ENCODE measurements at places on chromosomes 13 and 19.

GRCh38 chr19:14517840-14518505 lies at the start of gene DNAJB1:
Gene DNAJB1, minus strand, starts transcription at chr19:14518397. Its CDS starts 48 bp downstream, at chr19:14518349.
- DNase-seq, result peak; percentile 79

DNA sequence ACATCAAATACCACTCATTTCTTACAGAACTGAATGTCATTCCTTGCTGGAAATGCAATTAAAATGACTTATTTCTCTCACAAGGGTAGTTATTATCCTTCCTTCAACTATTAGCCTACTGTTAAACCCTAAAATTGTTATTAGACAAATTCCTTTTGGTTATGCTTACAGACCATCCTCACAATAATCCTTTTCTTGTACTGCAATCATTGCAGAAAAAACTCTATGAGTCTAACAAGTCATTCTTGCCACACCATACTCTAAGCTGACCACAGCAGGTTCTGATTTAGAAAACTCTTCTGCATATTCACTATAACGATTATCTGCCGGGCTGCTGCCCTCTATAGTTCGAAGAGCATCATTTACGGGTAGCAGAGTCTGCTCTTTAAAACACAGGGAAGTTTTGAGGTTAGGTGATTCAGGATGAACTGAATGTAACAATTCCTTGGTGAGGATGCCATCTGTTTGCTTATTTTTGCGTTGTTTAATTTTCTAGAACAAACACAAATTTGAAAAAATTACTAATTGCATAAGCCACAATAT lies 38.2 kb downstream of the MTMR6 start:
- DNase-seq, result no peak

DNA sequence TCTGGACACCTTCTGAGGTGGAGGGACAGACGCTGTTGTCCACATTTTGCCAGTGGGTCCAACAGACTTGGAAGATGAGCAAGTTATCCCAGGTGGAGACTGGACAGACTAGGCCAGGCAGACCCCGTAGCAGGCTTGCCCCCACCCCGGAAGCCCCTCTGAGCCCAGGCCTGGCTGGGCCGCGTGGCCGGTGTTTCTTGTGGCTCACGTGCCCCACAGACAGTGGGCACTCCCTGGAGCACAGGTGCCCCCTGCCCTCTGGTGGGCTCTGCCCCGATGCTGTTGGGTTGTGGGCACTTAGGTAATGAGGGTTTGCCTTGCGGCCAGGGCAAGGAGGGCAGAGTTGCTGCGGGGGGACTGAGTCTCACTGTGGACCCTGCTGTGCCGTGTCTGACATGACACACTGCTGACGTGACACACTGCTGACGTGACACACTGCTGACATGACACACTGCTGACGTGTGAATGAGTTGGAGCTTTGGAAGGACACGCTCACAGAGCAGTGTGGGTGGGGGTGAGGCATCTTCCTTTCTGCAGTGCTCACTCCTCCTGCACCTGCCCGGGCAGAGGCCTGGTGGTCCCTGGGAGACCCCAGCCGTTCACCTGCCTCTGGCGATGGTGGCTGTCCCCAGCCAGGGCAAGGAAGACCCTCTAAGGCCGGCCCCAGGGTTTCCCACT lies 25.1 kb downstream of the DOT1L start:
- DNase-seq, result no peak

- no peak for DNase-seq
These were observed 97.3 kb downstream of the CACNA1A start for GRCh38 chr19:13408889-13409518.

DNA sequence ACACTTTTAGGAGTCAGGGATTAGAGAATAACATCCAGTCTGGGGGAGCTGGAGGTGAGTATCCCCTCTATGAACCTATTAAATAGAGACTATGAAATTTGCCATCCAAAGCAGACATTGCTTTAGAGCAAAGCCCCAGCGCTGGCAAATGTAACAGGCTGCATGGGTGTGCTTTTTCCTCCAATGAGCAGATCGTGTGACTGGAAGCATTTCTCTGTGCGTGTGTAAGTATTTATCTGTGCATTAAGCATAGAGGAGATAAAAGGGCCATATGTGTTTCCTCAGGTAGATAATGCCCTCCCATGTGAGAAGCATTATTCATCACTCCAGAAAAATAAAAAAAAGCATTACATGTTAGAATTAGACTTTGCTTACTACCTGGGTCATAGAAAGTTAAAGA lies 924 bp downstream of the TNFSF13B start:
- no peak for DNase-seq

- DNase-seq, result no peak
These were observed 2.7 kb downstream of the KLK3 start for GRCh38 chr19:50857366-50857765.

GRCh38 chr19:56594783-56595547 lies at the start of gene ZNF71:
Gene ZNF71, plus strand, starts transcription at chr19:56595302. Its CDS starts 6,257 bp downstream, at chr19:56601559.
- DNase-seq, result peak; percentile 90

- DNase-seq, result no peak
These were observed 121.5 kb downstream of the FRY start for GRCh38 chr13:32153056-32153455.

GRCh38 chr19:5253406-5254110 lies 87.1 kb downstream of the PTPRS start:
- DNase-seq, result no peak

- no peak for DNase-seq
These were observed 50.7 kb downstream of the GAS6 start for GRCh38 chr13:113813070-113813748.

- no peak for DNase-seq
These were observed 812.1 kb upstream of the MIR17HG start for GRCh38 chr13:90535421-90535820.

GRCh38 chr19:18098891-18099622 lies 1.5 kb downstream of the MAST3 start:
- DNase-seq, result peak; percentile 60

GRCh38 chr19:12766051-12766521 lies 9.3 kb downstream of the HOOK2 start:
- DNase-seq, result peak; percentile 85
